Stimulated activated CD4-positive, alpha-beta T cell treated with anti-CD3 and anti-CD28 coated beads, Interleukin-12 subunit alpha, Interleukin-12 subunit beta, amount 100 ng/mL, for 4 hours (primary cell): ENCODE measurements at places on chromosomes 2 and 18.

DNA sequence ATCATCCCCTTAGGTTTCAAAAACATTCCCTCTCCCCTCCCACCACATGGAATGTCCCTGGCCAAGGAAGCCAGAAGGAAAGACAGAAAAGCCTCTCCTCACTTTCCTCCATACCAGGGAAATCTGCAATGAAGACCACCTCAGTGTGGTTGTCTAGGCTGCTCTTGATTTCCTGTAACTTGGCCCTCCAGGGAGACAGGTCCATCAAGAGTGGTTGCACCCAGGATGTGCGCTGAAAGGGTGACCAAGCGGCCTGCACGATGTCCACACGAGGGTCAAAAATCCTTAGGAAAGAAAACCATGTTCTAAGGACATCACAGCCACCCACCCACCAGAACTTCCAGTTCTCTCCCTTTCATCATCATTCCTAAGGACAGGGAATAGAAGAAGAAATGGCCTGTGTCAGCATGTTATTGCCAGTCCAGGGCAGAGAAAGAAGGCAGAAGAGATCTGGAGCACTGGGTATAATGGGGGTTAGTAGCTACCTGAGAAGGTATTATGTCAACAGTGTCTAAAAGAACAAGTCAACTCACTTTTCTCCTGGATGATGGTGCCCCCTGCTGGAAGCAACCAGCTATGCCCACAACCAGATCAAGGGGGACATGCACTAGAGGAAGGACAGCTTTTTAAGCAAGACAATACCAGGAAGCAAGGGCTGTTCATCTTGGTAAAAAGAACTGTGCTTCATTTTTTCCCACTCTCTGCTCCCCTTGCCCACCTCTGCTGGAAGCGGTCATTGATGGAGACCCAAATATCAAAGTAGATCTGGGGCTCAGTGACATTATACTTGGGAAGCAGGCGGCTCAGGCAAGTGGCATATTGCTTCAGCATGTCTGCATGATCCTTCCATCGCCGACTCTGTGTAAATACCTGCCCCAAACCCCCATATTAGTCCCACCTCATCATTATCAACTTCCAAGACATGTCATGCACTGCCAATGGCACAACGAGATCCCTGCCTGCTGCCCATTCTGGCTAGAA, 9.3 kb downstream of the GGCX start:
- peak; percentile 78 for DNase-seq

DNA sequence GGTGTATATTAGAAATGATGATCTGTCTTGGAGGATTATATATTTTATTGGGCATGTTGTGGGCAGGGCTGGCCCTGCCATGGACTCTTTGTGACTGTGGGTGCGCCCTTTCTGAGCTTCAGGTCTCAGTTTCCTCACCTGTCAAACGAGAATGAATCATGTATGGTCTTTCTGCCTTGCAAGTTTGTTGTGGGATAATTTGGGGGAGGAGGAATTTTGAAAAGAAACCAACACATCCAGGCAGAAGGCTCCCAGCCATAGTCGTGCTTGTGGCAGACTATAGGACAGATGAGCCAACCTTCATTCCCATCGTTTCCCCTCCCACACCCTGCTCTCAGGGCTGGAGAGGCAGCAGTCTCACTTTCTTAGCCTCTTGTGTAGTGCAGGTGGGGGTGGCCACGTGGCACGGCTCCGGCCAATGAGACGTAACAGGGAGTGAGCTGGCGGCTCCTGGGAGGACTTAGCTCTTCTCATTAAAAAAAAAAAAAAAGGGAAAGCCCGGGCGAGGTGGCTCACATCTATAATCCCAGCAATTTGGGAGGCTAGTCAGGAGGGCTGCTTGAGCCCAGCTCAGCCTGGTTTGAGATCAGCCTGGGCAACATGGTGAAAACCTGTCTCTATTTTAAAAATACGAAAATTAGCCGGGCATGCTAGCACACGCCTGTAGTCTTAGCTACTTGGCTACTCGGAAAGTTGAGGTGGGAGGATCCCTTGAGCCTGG, 63.1 kb downstream of the RHOB start:
- DNase-seq, result no peak

DNA sequence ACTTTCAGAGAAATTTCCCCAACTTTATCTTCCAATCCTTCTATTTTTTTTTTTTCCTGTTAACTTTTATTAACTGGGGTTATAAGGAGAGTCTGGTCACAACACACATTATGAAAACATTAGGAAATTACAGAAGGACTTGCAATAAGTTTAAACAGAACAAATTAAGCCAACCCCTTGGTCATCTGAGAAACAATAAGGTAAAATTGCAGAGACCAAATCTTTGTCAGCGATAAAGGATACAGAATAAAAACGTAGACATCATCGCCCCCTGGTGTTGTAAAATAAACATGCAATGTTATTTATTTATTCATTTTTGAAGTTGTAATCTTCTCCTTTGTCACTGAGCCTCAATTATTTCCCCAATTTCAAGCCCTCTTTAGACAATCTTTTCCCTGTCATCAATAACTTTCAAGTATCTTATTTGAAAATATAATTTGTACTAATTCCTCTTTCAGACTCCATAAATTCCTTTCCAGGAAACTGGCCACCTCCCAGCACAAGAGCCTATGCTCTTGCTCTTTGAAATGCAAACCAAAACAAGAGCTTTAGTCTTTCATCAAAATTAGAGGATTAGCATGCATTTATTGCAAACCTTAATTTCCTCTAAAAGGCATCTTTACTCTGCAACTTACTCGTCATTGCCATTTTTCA, 19.5 kb downstream of the G6PC2 start:
- no peak for DNase-seq

- no peak for DNase-seq
Observed at GRCh38 chr2:239344857-239345216, 56.0 kb downstream of the HDAC4 start.

DNA sequence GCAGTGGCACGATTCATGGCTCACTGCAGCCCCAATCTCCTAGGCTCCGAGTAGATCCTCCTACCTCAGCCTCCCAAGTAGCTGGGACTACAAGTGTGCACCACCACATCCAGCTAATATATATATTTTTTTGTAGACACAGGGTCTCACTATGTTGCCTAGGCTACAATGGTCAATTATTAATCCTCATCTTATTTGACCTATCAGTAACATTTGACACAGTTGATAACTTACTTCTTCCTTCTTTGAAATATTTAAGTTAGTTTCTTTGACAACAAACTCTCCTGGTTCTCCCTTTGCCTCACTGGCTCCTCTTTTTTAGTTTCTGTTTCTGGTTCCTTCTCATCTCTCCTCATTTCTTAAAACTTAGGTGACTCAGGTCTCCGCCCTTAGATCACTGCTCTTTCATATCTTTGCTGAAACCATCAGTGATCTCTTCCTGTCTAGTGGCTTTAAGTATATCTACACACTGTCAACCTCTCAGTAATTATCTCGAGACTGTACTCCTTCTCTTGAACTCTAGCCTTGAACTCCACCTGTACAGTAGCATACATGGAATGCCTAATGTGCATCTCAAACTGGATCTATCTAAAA, 11.5 kb downstream of the PGAP1 start:
- no peak for DNase-seq

DNA sequence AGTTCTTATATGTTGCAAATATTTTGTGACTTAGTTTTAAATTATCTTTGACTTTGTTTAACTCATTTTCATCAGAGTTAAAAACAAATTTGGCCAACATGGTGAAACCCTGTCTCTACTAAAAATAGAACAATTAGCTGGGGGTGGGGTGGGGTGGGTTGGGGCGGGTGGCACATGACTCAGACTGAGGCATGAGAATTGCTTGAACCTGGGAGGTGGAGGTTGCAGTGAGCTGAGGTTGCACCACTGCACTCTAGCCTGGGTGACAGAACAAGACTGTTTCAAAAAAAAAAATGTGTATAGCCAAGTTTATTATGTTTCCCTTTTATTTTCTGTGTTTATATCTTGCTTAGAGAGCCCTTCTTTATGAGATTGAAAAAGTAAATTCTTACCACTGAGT, 14.2 kb upstream of the LIPG start:
- no peak for DNase-seq

DNA sequence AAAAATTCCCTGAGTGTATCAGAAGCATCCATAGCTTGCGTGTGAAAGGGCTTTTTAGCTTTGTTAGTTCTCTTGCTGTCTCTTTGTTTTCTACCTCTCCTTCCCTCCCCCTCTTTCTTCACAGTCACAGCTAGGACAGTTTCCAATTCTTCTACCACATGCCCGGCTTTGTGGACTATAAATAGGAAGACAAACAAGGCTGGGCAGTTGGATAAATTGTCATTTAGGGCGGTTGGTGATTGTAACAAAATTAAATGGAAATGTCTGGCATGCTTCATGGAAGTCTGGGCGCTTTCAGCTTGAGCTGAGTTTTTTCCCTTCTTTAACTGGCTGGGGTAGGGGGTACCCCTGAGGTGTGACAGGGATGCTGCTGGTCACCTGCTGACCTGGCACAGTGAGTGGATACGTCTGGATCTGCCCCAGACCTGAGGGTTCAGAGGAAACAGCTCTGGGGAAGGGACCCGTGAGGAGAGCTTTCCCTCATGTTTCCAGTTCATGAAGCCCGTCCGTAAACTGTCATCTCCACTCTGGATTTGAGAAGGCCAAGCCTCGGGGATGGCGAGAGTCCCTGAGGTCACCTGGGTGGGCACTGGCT, 29.0 kb upstream of the GIGYF2 start:
- DNase-seq, result no peak

DNA sequence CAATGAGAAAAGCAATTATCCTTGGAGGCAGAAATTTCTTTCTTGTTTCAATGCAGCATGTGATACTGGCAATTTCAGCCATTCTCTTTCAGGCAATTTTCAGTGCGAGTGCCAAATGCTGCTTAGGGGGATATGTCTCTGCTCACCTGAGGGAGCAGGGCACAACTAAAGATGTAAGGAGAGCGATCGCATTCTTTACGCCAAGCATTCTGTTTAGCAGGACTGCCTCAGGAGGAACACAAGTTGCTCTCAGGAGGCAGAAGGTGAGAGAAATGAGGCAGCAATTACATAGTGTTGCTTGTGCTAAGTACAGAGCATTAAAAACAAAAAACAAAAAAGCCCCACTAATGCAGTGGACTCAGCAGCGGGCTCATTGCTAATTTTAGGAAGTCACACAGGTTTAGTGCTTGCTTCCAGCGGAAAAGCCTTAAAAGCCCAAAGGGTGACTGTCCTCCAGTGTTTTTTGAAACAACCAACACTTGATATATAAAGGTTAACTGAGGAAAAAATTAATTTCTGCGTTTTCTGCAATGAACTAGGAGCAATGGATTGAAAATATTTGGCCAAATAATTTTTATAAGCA, 116.9 kb downstream of the METTL8 start:
- no peak for DNase-seq
